ENCODE measurements at places on chromosomes 6 and 20. TPM values are rescaled to one million over a fixed set of nuclear protein-coding genes. Genes with fewer than 3 reads are reported as not detected.

DUSP15 gene
- polyA plus RNA-seq, result 3.0 TPM

- no peak for DNase-seq
Observed at GRCh38 chr20:37981568-37981967, 51.7 kb downstream of the TTI1 start.

DNA sequence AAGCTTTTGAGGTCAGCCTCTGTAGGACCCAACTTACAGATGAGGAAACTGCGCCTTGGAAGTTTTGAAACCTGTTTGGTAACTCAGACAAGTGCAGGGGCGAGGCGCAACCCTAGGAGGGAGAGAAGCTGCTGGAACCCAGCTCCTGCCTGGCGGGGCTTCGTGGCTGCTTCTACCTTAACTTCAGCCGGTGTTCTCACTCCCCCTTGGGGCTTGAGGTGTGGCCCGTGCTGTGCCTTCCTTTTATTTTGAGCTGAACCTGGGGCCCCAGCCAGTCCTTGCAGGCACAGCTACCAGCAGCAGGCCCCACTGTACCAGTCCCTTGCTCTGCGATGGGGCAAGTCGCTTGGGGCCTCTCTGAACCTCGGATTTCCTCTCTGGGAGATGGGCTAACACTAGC, 12.0 kb downstream of the RBM38 start:
- DNase-seq, result no peak

DNA sequence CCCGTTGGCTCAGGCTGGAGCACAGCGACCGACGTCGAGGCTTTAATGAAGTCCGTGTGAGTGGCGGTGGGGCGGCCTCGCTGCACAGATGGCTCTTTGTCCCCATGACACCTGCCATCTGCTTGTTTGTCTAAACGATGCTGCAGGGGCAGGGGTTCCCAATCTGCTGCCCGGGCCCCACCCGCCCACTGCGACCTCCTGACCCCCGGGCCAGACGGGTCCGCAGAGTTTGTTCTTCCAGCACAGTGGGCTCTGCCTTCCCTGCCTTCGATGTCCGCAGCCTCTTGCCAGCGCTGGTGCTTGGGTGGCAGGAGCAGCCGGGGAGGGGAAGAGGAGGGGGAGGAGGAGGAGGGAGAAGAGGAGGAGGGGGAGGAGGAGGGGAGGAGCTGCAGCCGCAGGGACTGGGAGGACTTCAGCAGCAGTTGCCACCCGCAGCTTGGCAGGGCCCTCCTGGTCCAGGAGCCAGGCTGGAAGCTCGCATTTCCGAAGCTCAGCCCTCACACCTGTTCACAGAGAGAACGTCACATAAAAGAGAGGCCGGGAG, 210.0 kb downstream of the DLL1 start:
- DNase-seq, result peak; percentile 45

DNA sequence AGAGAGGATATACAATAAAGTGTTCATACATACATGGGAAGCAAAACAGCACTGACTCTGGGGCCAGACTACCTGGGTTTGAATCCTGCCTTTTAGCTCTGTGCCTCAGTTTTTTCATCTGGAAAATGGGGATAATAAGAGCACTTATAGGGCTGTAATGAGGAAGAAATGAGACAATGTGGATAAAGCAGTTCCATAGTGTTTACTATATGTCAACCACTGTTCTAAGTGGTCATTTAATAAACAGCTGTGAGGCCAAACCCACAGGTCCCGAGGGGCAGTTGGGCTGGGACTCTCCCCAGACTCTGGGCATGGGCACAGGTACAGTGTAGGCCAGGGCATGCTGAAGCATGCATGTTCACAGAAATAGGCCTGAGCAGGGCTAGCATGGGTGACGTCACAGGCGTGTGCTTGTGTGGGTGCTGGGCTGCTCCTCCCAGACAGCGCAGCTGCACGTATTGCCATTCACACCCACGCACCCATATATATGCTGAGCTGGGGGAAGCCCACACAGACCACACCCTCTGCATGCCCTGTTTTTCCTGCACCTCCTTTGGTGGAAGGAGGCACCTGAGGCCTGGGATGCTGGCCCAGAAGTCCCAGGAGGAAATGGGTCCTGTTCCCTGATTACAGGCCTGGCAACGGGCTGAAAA, 3.5 kb upstream of the PLCG1 start:
- no peak for DNase-seq

DNA sequence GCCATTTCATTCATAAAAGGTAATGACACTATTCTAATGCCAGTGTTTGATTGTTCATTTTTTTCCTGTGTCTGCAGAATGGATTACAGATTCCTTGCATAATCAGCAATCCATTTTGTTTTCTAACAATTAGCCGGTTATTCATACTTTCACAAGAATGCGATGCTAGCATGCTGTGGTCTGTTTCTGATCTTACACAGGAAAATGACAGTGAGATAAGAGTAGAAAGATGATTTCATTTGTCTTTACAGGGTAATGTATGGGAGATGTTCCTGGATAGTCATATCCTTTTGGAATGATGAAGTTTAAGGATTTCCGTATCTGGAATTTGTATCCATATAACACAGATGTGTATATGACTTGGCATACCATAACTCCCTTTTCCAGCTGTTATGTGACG, 207.3 kb downstream of the FARS2 start:
- DNase-seq, result no peak
